ENCODE measurements at places on chromosomes 13 and 19. TPM values are rescaled to one million over a fixed set of nuclear protein-coding genes. Genes with fewer than 3 reads are reported as not detected.

GRCh38 chr19:16023146-16023915 is 53.0 kb upstream of the TPM4 start:
- H3K27me3 ChIP-seq = no peaks in the 10 kb centered on the region
- H3K4me3 ChIP-seq = no peak overlapping the region
- no peaks in the 10 kb centered on the region for H3K36me3 ChIP-seq
- no peak overlapping the region for H3K27ac ChIP-seq

- DNase-seq = no peak
- no peaks in the 10 kb centered on the region for H3K4me1 ChIP-seq
- H3K4me3 ChIP-seq = no peak overlapping the region
- no peaks in the 10 kb centered on the region for H3K27me3 ChIP-seq
- H3K27ac ChIP-seq = no peak overlapping the region
Observed at GRCh38 chr13:33479105-33479504, 193.6 kb upstream of the STARD13 start.

ZNF415 gene
- total RNA-seq = 9.3 TPM

CD320 gene
- total RNA-seq = 80.4 TPM

OVOL3 gene
- total RNA-seq = not detected

- H3K36me3 ChIP-seq = no peaks in the 10 kb centered on the region
- DNase-seq = no peak
- H3K4me3 ChIP-seq = no peak overlapping the region
- H3K4me1 ChIP-seq = peaks cover 4% of the 10 kb centered on the region
- peaks cover 10% of the 10 kb centered on the region for H3K27me3 ChIP-seq
Observed at GRCh38 chr19:3589949-3590348, 4.7 kb downstream of the GIPC3 start.

- peak; percentile 85 for DNase-seq
- H3K4me1 ChIP-seq = no peaks in the 10 kb centered on the region
- H3K27me3 ChIP-seq = no peaks in the 10 kb centered on the region
- no peak overlapping the region for H3K27ac ChIP-seq
Observed at GRCh38 chr19:5225486-5226345, 114.9 kb downstream of the PTPRS start.

ZNF155 gene
- 9.0 TPM for total RNA-seq

DNA sequence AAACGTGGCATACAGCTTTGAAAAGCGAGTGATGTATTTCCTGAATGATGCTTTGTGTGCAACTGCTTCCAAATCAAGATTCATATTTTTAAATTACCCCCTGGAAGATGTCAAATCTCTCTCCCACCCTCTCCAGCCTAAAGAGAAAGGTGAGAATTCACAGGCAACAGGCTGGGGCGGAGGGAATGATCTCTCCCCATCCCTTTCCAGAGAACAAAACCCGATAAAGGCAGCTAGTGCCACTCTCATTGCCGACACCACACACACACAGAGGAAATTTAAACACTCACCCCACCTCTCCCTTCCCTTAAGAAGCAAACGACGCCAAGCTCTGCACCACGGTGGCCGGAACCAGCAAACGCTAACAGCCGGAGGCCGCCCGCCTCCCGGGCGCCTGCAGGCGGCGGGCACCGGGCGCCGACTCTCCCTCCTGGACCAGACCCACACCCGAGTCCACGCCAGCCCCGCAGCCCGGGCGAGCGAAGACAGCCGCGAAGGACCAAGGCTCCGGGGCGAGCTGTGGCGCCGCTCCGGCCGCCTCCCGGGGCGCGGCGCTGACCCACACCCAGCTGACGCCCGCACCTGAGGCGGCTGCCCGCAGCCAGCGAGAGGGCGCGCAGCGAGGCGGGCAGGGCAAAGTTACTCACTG is 477 bp downstream of the LNX2 start:
- peaks cover 8% of the 10 kb centered on the region for H3K4me1 ChIP-seq
- peak overlapping the region; percentile 92 for H3K4me3 ChIP-seq
